Stimulated activated CD4-positive, alpha-beta T cell treated with anti-CD3 and anti-CD28 coated beads, Interleukin-12 subunit alpha, Interleukin-12 subunit beta, amount 100 ng/mL, for 48 hours (primary cell): ENCODE measurements at places on chromosomes 6 and 20.

DNA sequence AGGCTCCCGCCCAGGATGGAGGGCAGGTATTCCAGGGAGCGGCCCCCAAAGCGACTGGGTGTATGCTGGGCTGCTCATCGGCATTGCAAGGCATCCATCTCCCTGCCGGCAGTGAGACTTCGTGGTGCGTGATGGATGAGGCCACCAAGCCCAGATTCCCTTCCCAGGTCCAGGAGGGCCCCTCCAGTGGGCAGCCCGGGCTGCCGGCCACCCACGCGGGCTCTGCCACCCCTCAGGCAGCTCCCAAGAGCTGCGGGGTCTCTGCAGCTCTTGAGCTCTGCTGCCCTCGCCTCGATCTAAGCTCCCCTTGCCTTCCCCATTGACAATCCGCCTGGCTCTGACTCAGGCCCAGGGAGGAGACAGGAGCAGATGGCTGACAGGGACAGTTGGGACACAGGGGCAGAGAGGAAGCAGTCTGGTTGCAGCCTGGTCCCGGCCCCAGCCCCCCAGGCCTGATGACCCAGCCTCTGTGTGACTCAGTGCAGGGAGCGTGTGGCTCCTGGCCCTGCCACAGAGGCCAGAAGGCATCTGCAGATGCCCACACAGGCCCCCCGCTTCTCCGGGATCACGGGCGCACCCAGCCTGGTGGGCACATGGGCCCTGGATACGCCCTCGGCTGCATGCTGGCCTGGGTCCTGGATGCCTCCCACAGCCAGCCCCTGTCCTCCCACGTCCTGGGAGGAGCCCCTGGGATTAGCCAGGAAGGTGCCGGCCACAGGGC is 33.0 kb downstream of the SLCO4A1 start:
- no peak for DNase-seq

- no peak for DNase-seq
Measured at GRCh38 chr20:49687595-49688567, 25.8 kb downstream of the B4GALT5 start.

- no peak for DNase-seq
Measured at GRCh38 chr6:36358226-36358915, 21.7 kb upstream of the BNIP5 start.

DNA sequence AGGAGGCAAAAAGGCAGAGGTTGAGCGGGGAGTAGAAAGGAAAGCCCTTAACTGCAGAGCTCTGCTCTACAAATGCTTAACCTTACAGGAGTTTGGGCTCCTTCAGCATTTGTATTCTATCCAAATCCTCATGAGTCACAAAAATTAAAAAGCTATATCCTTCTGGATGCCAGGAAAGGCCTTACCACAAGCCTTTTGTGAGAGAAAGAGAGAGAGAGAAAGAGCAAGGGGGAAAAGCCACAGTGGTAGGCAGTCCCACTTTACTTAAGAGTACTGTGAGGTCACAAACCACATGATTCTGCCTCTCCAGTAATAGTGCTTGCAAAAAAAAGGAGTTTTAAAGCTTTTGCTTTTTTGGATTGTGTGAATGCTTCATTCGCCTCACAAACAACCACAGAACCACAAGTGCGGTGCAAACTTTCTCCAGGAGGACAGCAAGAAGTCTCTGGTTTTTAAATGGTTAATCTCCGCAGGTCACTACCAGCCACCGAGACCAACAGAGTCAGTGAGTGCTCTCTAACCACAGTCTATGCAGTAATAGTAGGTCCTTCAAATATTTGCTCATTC is at the start of gene RUNX2:
RUNX2 (plus strand) TSS at position 375 of the 567 bp plus-strand sequence. CDS start 397 bp downstream, outside the sequence.
- no peak for DNase-seq

DNA sequence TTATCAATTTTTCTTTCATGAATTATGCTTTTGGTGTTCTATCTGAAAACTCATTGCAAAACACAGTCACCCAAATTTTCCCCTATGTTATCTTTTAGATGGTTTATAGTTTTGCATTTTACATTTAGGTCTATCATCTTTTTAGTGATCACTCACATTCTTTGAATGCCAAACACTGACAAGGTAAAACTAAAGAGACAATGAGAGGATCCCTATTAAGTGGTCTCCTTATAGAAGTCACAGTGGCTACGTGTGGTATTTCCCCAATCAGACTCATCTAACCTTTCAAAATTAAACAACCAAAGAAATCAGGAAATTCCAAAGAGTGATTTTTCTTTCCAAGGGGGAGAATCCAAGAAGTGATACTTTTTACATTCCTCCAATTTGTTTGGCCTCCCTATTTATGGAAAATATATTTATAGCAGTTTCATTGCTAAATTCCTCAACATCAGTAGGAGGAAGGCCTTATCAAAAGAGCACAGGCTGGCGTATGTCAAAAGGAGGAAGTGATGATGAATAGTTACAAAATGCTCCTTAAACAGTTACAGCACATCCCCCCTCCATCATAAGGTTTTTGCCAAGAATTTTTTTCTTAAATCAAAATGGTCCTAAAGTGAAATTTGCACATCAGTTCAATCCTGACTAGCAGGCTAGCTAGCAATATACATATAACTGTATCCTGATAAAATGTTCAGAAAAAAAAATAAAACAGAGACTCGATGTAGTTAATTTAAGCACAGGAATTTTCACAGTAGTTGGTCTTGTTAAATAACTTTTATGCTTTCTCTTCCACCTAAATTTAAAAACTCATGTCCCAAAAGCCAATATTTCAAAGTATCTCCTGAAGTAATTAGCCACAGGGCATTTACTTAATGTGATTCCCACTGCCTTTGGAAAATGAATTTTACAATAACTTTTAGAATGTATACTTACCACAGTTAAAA is 76.2 kb upstream of the IPCEF1 start:
- no peak for DNase-seq

- DNase-seq = no peak
Measured at GRCh38 chr6:5704708-5705107, 302.0 kb downstream of the NRN1 start.

DNA sequence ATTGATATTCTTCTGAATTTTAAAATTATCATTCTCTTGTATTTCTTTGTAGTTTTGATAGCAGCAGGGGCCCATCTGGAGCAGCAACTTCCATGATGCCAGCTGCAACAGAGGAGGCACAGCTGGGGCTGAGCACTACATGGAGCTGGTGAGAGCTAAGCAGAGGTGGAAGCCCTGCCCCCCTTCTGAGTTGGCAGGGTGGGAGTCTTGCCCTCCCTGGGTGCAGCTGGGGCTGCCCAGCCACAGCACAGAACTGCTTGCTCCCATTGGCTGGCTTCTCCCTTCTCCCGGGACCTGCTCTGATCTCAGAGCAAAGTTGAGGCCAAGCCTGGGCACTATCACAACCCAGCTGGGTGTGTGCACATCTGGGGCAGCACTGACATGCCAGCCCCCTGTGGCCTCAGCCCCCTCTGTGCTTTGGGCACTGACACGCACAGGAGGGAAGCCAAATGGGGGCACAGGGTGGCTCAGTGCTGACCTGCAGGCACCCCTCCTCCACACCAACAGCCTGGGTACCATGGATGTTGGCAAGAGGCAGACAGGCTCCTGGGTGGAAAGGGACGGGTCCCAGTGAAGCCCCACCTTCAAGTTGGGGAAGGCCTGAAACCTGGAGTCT is 69.1 kb upstream of the EYA4 start:
- no peak for DNase-seq

DNA sequence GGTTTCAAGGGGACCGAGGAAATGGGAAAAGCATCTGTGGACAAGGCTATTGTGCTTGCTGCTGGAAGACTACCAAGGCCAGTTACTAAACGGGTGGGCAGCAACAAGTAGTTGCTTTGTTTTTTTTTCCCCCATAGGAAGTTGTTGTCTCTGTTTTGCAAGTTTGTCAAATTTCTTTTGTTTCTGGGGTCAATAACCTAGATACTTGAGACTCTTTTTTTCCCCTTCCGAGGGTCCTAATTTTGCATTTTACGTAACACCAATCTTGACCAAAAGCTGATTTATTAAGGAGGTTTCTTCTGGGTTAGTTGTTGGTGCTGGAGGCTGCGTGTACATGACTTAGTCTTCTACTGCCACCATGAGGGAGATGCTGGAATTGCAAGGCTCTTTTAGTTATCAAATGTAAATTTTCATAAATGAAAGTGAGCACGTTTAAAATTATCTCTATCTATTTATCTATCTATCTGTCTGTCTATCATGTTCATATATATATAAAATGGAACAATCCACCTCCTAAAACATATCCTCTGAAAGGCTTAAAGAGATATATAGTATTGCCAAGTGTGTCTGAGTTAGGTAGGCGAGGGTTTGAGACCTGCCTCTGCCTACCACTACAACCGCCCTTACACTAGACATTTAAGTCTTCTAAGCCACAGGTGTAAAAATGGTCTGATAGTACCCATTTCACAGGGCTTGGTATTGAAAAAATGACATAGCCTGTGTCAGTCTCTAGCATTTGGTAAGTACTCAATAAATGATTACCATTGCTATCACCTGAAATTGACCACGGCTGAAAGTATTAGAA is 60.2 kb downstream of the GCLC start:
- peak; percentile 57 for DNase-seq

DNA sequence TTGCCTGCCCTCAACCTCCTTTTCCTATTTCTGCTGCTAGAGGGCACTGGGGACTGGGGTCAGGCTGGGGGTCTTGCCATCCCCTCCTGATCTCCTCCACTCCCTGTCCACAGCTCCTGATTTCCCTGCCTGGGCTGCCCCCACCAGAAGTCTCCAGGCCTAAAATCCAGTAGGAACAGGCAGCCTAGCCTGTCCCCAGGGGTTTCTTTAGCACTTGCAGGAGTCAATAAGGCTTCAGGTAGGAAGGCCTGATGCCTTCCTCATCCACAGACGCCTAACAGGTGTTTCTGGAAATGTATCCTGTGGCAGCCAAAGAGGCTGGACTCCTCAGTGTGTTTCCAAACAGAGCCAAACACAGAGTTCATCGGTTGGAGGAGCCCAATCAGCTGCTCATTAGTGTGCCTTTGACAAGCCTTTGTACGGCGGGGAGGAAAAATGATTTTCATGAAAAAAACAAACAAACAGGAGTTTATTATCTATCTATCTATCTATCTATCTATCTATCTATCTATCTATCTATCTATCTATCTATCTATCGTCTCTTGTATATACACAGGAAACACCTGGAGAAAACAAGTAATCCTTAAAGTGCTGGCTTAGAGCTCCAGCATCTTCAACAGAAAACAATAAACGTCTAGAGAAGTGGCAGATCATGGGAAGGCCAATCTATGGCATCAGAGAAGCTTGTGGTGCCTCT is 3.7 kb upstream of the RAET1E start:
- no peak for DNase-seq

GRCh38 chr6:124722141-124722878 is 239.9 kb upstream of the RNF217 start:
- no peak for DNase-seq

DNA sequence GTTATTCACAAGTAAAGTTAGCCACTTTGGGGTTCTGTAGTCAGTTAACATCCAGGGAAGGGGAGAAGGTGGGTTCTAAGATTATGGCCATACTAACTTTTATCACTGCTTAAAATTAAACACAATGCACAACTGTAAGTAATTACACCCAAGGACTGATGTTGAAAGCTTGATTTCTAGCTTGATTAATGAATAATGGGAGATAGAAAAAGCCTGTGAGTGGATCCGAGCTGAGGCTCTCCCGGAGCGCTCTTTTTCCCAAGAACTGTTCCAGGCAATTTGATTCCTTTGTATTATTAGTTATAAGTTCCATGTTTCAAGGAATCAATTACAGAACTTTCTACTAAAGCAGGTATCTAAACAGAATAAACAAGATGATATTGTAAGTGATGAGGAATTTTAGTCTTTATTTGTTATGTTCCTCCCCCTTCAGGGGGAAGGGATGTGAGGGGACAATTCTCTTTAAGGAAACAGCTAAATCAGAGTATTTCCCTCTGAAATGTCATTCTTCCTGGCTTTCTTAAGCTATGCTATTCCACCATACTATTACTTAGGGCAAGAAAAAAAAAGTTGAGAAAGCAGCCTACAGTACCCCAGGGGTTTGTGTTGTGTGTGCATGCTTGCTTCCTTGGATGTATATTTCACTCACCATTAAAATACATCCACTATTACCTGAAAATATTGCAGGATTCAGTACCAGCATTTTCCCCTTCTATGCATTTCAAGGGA is 3.8 kb downstream of the TSHZ2 start:
- no peak for DNase-seq

- no peak for DNase-seq
Measured at GRCh38 chr20:61884571-61885389, 180.9 kb downstream of the TAF4 start.

- no peak for DNase-seq
Measured at GRCh38 chr6:116385921-116386320, 15.2 kb downstream of the DSE start.

- DNase-seq = no peak
Measured at GRCh38 chr6:147589739-147590250, 81.3 kb downstream of the SAMD5 start.

DNA sequence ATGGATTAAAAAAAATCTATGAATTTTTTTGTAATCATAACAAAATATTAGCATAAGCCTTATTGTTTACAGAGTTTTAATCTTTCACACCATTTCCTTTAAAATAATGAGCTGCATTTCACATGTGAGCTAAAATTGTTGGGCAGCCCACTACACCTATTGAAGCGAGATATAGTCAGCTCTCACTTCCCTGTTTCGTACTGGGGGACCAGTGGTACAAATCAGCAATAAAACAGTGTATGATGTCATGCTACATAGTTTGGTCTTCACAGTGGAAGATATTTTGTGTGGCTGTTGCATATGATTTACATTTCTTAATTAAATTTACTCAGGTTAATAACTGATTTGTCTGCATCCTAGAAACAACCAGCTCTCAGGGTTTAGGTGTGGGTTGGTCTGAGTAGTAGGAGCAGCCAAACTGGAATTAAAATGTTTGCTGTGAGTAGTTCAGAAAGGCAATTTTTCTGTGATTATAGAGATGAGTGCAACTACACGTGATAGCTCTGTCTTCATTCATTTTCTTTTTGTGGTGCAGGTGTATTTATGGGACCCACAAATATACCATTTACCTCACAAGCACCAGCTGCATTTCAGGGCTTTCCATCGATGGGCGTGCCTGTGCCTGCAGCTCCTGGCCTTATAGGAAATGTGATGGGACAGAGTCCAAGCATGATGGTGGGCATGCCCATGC is 99.3 kb downstream of the B3GAT2 start:
- DNase-seq = no peak

DNA sequence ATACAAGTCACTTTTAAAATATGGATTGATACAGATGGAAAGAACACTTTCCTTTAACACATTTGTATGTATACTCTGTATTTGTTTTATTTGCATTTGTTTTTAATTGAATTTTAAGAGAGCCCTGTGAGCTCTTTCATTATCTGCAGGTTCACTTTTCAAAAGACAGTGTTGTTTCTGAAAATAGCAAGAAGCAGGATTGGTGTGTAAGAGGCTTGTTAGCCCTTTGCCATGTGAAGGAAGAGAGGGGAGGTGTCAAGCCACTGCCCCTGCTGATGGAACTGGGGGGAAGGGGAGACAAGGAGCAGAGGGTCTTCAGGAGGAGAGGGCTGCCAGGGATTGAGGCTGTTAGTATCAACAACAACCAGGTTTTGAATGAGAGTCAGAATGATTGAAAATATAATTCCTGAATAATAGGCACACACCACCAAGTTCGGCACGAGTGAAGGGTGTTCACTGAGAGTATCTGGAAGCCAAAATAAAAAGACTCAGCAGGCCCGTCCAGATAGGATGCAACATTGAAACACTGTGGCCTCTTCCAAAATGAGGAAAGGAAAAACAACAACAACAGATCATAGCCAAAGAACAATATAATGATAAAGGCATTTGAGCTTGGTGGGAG is 12.6 kb upstream of the PBOV1 start:
- no peak for DNase-seq
